ENCODE measurements at places on chromosomes 2 and 18. TPM values are rescaled to one million over a fixed set of nuclear protein-coding genes. Genes with fewer than 3 reads are reported as not detected.

SERPINB7 gene
- not detected for total RNA-seq

HOXD12 gene
- not detected for total RNA-seq

FOXD4L1 gene
- not detected for total RNA-seq

PRSS56 gene
- not detected for total RNA-seq

MAB21L4 gene
- 3.7 TPM for total RNA-seq

ADAM17 gene
- 22.8 TPM for total RNA-seq

DSG2 gene
- total RNA-seq = 19.8 TPM

OR6B2 gene
- not detected for total RNA-seq

ANKRD29 gene
- 18.2 TPM for total RNA-seq

DUSP19 gene
- 1.9 TPM for total RNA-seq

TRPM8 gene
- total RNA-seq = not detected

IL1F10 gene
- total RNA-seq = not detected

FHL2 gene
- 56.4 TPM for total RNA-seq

CYP20A1 gene
- 24.5 TPM for total RNA-seq

LIMS4 gene
- total RNA-seq = 3.1 TPM

ERLEC1 gene
- total RNA-seq = 52.0 TPM

STPG4 gene
- total RNA-seq = not detected

OTOS gene
- not detected for total RNA-seq

OTX1 gene
- not detected for total RNA-seq

CDH7 gene
- not detected for total RNA-seq

ZFP36L2 gene
- 227 TPM for total RNA-seq

All from Peyer's patch (tissue), 4 donors.